Mononuclear cell (primary cell): ENCODE measurements at places on chromosomes 11 and 22. TPM values are rescaled to one million over a fixed set of nuclear protein-coding genes. Genes with fewer than 3 reads are reported as not detected.

Gene IRAG1
- total RNA-seq = 0.52 TPM

Gene RSF1
- total RNA-seq = 136 TPM

Gene CDC45
- 0.42 TPM for total RNA-seq

Gene ANGPTL5
- 0.10 TPM for total RNA-seq

Gene TESMIN
- 1.4 TPM for total RNA-seq

Gene ADAMTS8
- not detected for total RNA-seq

Gene MISFA
- total RNA-seq = 0.52 TPM

Gene CCDC73
- not detected for total RNA-seq

Gene BIRC3
- 228 TPM for total RNA-seq

Gene CBLIF
- total RNA-seq = not detected

Gene SERHL2
- 0.73 TPM for total RNA-seq

Gene DAGLA
- total RNA-seq = 0.94 TPM

Gene FOLR3
- 1.3 TPM for total RNA-seq

Gene NCAM1
- 9.6 TPM for total RNA-seq

Gene PAX6
- total RNA-seq = 0.21 TPM

Gene SCGB1A1
- total RNA-seq = not detected

Gene PDGFD
- total RNA-seq = 3.4 TPM

Gene LMO2
- 28.4 TPM for total RNA-seq

Gene OR2AT4
- not detected for total RNA-seq

Gene POU2AF1
- 3.4 TPM for total RNA-seq

Gene KRTAP5-1
- not detected for total RNA-seq

Gene RTN4R
- 0.21 TPM for total RNA-seq

Gene RASGRP2
- 126 TPM for total RNA-seq

Gene DCPS
- total RNA-seq = 6.2 TPM

Gene BIK
- 2.1 TPM for total RNA-seq

Gene PARVG
- 87.6 TPM for total RNA-seq

Gene POLR2F
- total RNA-seq = 8.4 TPM

Gene IFTAP
- 2.7 TPM for total RNA-seq

Gene PGA3
- 0.21 TPM for total RNA-seq

Gene SHANK2
- 0.21 TPM for total RNA-seq

Gene POU2AF2
- not detected for total RNA-seq

Gene PARVA
- 0.21 TPM for total RNA-seq

Gene VSIG10L2
- total RNA-seq = not detected

Gene OR10A4
- total RNA-seq = not detected

Gene SLC7A4
- not detected for total RNA-seq

Gene MMP12
- not detected for total RNA-seq

Gene SYT8
- total RNA-seq = not detected

Gene OR1S1
- not detected for total RNA-seq

Gene SESN3
- total RNA-seq = 105 TPM

Gene ABCC8
- total RNA-seq = under 0.01 TPM

Gene MS4A15
- total RNA-seq = not detected

Gene USP35
- total RNA-seq = 6.0 TPM

Gene DEFB108B
- not detected for total RNA-seq

Gene KLHDC7B
- 1.7 TPM for total RNA-seq

Gene KDM4E
- total RNA-seq = not detected

Gene VPREB1
- not detected for total RNA-seq

Gene TREH
- total RNA-seq = not detected

Gene GGT5
- 0.31 TPM for total RNA-seq

Gene TSGA10IP
- 0.10 TPM for total RNA-seq

Gene PDE2A
- total RNA-seq = 3.7 TPM

Gene P2RY2
- total RNA-seq = 2.4 TPM
